ENCODE measurements at places on chromosomes 4 and X. TPM values are rescaled to one million over a fixed set of nuclear protein-coding genes. Genes with fewer than 3 reads are reported as not detected.

The SYN1 gene
- 0.63 TPM for total RNA-seq

The UBQLN2 gene
- total RNA-seq, result 24.5 TPM

GRCh38 chr4:150280081-150280895, 202.0 kb downstream of the DCLK2 start:
- no peak for DNase-seq

DNA sequence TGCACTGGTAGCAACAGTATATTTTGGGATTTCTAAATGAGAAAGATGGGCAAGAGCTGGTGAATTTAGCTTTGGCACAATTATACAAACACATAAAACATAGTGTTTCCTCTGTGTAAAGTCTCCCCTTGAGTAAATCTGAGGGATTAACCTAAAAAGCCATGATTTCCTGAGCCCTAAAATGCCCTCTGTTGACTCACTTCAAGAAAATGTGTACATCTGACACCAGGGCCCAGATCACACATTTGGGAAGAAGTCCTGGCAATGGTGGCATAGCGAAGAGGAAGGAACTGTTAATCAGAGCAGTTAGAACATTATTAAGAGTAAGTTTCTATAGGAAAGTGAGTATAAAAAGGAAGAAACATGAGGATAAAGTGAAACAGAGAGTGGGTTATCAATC, 338.5 kb downstream of the SPOCK3 start:
- no peak for DNase-seq

- DNase-seq, result no peak
Observed at GRCh38 chrX:113473418-113473817, 632.8 kb upstream of the AMOT start.

Data from urinary bladder (tissue), 4 donors.